ENCODE measurements at places on chromosomes 3 and 15. TPM values are rescaled to one million over a fixed set of nuclear protein-coding genes. Genes with fewer than 3 reads are reported as not detected.

Gene SEMA5B
- 17.2 TPM for total RNA-seq

Gene MEX3B
- total RNA-seq: 55.3 TPM

Gene RBP2
- not detected for total RNA-seq

Gene PRTG
- total RNA-seq: 4.9 TPM

Gene MB21D2
- 45.5 TPM for total RNA-seq

Gene BFSP2
- total RNA-seq: 0.25 TPM

Gene IGDCC3
- 9.8 TPM for total RNA-seq

Gene KNG1
- total RNA-seq: not detected

Gene GOLGA6L7
- total RNA-seq: not detected

Gene CNTN6
- total RNA-seq: 10.8 TPM

Gene DPPA2
- total RNA-seq: not detected

Gene LTF
- 3.0 TPM for total RNA-seq

Gene MYZAP
- total RNA-seq: 0.25 TPM

Gene CFAP161
- 2.2 TPM for total RNA-seq

Gene TMC3
- total RNA-seq: 0.25 TPM

Gene SI
- not detected for total RNA-seq

Gene CLRN1
- not detected for total RNA-seq

Gene SPSB4
- 7.6 TPM for total RNA-seq

Gene PAQR9
- 2.0 TPM for total RNA-seq

Gene MME
- 1.2 TPM for total RNA-seq
